ENCODE measurements at places on chromosomes 3 and 15.

DNA sequence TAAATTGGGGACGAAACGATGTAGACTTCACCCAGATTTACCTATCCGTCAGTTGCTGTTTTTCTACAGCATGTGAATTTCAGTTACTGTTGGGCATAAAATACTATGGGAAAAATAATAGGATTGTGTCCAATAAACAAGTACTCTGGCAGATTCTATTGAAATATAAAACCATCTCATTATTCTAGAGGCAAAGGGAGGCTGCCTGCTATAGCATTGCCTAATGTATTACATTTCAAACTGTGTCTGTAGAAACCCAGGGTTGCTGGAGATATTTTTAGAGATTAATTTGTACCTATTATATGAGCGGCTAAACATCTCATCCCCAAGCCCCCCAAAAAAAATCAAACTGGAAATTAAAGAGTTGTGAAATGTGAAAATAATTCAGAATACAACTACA lies 159.6 kb upstream of the IL12A start:
- DNase-seq: no peak

GRCh38 chr3:15064835-15065549 lies at the start of gene MRPS25:
TSS of gene MRPS25 (minus strand) at chr3:15065315. CDS start at chr3:15065194, 121 bp downstream.
- DNase-seq: peak; percentile 96

DNA sequence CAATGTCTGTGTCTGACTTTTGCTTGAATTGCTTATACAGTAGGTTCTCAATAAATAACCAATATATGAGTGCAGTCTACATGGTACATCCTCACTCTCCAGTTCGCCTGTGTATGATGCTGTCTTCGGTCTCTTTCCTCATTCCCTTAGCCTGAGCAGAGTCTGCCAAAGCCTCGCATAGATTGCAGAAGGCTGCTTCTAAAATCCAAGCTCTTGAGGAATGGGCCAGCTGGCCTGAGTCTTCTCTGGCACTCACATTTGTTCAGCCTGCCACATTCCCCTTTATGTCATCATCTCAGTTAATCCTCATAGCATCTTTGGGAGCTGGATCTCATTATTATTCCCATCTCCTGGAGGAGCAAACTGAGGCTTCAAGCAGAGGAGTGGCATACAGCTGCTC lies 27.2 kb upstream of the ADAMTS7 start:
- no peak for DNase-seq

DNA sequence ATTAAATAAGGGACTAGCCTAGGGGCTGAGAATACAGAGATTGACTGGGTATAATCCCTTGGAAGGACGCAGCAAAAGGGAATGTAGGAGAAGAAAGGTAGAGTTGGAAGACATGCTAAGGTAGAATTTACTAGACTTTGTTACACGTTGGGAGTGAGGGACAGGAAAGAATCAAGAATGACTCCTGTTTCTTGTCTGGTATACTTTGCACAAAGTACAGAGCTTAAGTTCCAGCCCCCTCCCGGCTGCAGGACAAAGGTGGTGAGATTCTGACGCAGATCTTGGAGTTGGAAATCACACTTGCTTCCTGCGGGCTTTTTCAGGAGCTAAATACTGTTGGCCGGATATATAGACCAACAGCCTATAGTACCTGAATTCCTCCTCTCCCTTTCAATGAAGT lies 895 bp downstream of the HYKK start:
- no peak for DNase-seq

DNA sequence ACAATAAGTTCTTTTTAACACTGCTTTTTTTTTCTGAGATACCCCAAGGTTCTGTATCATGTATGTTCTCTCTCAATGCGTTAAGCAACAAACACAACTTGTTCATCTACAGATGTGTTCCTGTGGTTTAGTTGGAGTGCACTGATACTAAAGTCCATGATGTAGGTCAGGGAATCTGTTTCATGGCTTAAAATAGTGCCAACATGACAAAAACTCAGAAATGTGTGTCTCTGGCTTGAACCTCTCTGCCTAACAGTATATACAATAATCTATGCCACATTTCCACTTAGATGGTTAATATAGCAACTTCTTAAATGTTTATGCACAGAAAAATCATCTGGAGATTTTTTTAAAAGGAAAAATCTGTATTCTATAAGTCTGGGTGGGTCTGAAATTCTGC lies 51.1 kb downstream of the TM4SF18 start:
- DNase-seq: no peak

- no peak for DNase-seq
Observed at GRCh38 chr3:123411340-123412040, 37.4 kb downstream of the ADCY5 start.

GRCh38 chr3:110567029-110567428 lies 504.6 kb upstream of the NECTIN3 start:
- DNase-seq: no peak

DNA sequence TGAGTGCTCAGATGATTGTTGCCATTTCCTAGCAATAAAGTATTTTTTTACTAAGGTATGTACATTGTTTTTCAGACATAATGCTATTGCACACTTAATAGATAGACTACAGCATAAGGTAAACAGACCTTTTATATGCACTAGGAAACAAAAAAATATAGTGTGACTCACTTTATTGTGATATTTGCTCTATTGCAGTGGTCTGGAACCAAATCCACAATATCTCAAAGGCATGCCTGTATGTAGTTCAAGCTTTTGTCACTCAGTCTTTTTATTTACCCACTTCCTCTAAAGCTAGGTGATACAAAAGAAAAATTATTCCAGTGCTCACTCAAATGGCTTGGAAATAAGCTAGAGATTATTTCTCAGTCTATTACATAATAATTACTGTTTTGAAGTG lies 209.9 kb upstream of the VEPH1 start:
- no peak for DNase-seq

GRCh38 chr15:85773970-85774369 lies 20.8 kb downstream of the KLHL25 start:
- DNase-seq: no peak

- DNase-seq: no peak
Observed at GRCh38 chr3:16886303-16886683, 1.5 kb downstream of the PLCL2 start.

DNA sequence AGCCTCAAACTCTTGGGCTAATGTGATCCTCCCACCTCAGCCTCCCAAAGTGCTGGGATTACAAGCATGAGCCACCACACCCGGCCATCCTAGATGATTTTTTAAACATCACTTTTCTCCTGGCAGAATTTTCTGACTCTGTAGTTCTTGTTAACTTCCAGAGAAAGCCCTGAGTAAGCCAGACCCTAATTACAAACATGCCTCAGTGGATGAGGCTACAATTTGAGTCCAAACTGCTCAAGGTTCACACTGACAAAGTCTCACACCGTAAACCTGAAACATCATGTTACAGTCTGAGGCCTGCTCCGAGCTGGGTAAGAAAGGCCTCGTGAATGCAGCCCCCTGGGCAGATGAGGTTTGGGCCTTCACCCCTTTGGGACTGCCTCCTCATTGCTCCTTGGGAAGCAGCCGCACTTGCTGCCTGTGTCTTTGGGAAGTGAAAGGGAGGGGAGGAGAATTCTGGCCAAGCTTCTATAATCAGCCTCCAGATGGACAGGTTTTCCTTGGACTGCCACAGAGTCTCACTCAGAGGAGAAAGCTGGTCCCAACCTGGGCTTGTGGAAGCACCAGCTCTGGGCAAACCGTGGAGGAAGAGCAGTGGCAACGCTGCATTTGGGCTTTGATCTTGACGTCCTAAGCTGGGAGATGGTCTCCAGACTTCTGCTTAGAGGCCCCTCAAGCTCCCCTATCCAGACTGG lies 46.0 kb downstream of the CA12 start:
- no peak for DNase-seq

GRCh38 chr15:83322061-83322460 lies 37.6 kb upstream of the BNC1 start:
- no peak for DNase-seq

DNA sequence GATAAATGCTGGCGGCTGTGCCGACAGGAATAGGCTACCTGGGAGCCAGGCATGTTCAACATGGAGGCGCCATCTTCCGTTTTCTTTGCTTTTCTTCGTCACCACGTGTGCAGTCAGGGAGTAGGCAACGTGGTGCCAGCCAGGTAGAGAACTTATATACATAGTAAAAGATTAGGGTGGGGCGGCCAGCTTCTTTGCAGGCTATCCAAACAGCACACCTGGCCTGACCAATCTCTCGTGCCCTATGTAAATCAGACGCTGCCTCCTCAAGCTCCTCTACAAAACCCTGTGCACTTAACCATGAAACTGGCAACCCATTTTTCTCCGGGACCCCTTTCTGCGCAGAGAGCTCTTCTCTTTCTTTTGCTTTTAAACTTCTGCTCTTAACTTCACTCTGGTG lies 28.6 kb upstream of the OR5K4 start:
- no peak for DNase-seq

GRCh38 chr15:78213425-78213750 lies 21.0 kb downstream of the ACSBG1 start:
- DNase-seq: no peak

DNA sequence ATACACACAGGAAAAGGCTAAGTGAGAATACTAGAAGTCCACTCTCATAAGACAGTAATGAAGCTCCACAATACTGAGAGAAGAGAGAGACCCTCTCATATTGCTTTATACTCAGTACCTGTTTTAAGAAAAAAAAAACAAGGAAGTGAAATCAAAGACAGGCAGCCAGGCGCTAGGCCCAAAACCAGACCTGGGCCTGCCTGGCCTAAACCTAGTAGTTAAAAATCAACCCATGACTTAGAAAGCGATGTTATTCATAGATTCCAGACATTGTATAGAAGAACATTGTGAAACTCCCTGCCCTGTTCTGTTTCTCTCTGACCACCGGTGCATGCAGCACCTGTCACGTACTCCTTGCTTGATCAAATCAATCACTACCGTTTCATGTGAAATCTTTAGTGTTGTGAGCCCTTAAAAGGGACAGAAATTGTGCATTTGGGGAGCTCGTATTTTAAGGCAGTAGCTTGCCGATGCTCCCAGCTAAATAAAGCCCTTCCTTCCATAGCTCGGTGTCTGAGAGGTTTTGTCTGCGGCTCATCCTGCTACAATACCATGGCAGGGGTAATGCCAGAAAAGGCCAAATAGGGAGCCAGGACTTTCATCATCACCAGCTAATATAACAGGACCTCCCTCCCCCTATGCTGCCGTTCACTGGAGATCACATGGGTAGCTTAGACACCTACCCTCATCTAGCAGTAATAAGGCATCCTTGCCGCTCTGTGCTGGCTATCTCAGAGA lies 1294.1 kb downstream of the NSUN3 start:
- no peak for DNase-seq

DNA sequence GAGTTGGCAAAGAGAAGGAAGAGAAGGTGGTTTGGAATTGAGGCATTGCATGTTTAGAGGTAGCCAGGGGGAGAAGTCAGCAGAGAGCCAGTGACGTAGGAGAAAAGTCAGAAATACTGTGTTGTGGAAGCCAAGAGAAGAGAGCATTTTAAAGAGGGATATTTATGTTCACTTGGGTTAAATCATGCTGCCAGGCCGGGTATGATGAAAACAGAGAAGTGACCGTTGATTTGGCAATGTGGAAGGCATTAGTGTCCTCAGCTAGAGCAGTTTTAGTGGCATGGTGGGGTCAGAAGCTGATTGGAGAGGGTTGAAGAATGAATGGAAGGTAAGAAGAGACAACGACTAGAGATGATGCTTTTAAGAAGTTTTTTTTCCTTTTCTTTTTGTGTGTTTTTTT lies 24.5 kb downstream of the RASA2 start:
- DNase-seq: no peak

- DNase-seq: no peak
Observed at GRCh38 chr15:58203537-58203936, 65.4 kb downstream of the AQP9 start.

DNA sequence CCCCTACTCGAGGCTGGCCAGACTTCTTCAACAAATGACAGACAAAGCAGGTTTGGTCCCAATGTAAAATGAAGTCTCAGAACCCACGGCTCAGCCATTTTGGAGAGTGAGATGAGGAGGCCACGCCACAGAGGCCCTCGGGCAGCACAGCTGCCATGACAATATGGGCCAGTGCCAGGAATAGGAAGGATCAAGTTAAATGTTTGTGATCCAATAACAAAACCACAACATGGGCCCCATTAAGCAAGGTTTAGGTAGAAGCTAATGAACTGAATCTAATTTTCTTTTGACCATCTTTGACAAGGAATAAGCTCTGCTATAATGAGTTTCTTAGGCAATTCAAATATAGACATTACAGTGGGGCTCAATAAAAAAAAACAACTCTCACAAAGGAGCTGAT lies 52.6 kb downstream of the RFTN1 start:
- no peak for DNase-seq

GRCh38 chr3:175007306-175007705 lies 148.2 kb downstream of the NAALADL2 start:
- DNase-seq: no peak

DNA sequence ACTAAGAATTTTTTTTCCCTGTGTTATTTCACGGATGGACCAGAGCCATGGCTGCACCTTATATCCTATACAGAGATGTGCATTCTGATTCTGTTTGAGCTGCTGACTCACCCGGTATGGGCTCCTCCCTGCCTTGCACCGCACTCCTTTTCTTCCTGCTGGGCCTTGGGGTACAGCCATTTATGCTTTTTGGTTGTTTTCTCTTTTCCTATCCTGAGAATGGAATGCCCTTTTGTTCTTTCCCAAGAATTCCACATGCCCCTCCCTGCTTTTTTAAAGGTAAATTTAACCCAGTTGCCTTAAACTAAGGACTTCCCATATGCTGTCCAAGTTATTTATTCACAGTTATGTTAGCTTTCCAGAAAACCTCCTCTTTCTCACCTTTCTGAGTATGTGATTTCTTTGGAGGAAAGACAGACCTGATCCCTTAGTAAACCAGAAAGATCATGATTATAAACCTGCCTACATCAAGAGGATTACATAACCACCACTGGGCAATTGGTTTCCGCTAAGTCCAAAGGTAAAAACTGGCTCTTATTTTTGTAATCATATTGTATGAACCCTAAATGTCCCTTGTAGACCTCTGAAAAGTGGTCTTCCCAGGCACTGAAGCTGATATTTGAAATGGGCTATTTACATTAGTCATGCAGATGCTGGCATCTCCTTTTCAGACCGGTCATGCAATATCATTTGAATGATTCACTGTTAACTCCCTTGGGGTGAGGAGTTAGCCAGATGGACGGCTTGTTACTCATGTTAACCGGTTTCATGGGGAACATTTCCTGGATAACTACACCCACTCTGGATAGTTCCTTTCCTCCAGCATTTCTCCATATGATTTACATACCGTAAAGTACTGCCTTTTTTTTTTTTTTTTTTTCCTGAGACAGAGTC lies 45.5 kb downstream of the TMOD3 start:
- no peak for DNase-seq
